Stimulated activated CD4-positive, alpha-beta T cell treated with anti-CD3 and anti-CD28 coated beads, Interleukin-1b, Interleukin-23, amount 100 ng/mL, for 4 hours (primary cell): ENCODE measurements at places on chromosomes 5 and 9.

DNA sequence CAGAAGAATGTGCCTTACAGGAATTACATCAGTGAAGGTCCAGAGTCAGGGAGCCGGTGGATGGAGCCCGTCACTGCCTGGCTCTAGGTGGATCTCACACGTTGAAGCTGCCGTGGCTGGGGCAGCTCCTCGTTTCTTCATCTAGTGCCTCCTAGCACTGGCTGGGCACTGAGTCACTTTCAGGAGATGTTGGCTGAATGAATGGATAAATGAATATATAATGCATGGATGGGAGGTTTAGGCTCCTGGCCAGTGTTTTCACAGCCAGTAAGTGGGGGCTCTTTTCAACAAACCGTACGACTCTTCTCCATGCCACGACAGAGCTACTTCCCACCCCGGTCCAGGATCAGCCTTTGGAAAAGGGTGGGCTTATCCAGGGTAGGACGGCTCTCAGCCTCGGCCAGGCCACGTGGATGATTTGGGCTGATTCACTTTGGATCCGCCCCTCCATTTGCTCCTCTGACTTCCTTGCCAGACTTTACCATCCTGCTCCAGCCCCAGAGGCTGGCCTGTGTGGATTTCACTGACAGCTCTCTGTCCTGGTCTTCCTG lies 1.3 kb upstream of the SH3PXD2B start:
- no peak for DNase-seq

GRCh38 chr5:81893961-81894360 lies 77.9 kb upstream of the ATG10 start:
- no peak for DNase-seq

DNA sequence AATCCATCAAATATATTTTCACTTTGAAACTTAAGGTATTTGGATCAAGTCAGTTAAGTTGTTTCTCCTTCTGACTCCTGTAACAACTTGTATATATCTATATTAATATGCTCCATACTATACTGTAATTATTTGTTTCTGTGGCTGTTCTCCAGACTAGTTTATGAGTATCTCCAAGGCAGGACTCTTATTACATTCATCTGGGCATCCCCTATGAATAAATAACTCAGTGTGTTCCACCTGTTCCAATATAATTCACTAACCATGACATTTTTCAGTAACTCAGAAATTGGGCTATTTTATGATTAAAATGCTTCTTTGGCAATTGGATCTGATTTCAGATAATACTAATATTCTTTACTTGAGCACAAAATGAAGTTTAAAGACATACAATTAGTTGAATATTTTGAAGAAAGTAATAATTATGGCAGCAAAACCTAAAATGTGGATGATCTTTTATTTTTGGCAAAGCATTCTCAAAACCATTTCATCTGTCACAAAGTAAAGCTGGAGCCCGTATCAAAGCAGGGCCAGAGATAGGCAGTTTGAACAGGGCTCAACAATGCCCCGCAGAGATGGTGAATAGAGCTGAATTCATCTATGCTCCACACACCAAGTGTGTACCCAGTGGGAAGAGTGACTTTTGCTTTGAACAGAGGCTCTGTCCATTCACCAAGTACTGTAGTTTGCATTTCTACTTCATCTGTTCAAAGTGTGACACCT lies 314.3 kb downstream of the PDE4D start:
- no peak for DNase-seq

DNA sequence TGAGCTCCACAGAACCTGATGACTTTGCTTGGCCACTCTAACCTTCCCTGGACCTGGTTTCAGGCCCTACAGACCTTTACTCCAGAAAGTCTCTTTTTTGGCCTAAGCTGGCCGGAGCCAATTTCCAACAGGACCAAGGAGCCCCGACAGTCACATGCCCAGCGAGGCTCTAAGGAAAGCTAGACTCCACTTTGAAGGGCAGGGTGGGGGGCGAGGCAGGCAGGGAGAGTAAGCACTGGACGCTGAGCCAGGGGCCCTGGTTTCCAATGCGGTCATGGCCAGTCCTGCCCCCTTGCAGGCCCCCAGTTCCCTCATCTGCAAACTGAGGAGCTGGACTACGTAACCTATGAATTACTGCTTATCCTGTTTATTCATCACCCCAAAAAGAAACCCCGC lies 65.2 kb downstream of the ADAMTS2 start:
- no peak for DNase-seq

GRCh38 chr5:88081877-88082276 lies 186.8 kb downstream of the TMEM161B start:
- DNase-seq = no peak
